ENCODE measurements at places on chromosomes 12 and 14.

- DNase-seq, result no peak
Observed at GRCh38 chr12:78970041-78970440, 105.5 kb downstream of the SYT1 start.

DNA sequence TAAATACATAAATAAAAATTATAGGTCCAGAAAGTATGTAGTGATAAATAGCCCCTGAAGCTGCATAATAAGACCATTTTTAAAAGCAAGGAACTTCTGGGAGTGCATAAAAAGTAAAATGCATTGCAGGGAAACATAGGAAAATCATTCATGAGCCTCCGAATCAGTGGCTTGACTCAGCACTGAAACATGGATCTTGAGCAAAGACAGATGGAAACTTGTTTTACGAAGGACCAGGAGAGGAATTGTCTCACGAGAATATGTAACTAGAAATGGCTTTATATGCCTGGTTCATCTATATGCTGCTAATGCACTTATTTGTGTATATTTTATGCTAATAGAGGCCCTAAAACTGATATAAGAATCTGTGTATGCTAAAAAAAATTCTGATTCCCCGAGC, 14.7 kb downstream of the TMEM30B start:
- DNase-seq, result no peak

DNA sequence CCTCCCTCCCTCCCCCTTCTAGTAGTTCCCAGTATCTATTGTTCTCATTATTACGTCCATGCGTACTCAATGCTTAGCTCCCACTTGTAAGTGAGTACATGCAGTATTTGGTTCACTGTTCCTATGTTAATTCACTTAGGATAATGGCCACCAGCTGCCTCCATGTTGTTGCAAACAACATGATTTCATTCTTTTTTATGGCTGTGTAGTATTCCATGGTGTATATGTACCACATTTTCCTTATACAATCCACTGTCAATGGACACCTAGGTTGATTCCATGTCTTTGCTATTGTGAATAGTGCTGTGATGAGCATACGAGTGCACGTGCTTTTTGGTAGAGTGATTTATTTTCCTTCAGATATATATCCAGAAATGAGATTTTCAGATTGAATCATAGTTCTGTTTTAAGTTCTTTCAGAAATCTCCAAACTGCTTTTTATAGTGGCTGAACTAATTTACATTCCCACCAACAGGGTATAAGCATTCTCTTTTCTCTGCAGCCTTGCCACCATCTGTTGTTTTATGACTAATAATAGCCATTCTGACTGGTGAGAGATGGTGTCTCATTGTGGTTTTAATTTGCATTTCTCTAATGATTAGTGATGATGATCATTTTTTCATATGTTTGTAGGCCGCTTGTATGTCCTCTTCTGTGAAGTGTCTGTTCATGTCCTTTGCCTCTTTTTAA, 17.9 kb upstream of the CLEC7A start:
- DNase-seq, result no peak

DNA sequence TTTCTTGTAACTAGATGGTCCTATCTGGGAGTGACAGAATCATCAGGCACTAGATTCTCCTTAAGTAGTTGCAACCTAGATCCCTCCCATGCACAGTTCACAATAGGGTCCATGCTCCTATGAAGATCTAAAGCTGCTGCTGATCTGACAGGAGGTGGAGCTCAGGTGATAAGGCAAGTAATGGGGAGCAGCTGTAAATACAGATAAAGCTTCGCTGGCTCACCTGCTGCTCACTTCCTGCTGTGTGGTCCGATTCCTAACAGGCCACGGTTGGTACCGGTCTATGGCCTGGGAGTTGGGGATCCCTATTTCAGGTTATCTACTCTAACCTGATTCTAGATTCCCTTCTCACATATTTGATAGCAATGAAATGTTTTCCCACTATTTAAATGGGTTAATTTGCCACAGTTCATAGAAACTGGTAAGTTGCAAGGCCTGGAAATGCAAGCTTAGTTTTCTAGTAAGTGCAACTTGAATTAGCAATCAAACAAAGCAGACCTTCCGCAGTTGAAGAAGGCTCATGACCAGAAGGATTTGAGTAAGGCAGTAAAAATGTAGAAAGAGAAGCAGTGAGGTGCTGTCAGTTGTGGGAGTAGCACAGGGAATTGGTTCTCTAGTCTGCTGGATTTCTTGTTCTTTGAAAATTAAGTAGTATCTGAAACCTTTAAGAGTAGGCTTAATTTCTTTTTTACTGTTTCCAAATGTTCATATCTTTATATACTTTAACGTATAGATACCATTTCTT, 332.3 kb downstream of the EGLN3 start:
- no peak for DNase-seq

GRCh38 chr14:20305265-20306078, at the start of gene TTC5:
TTC5 (minus strand) TSS chr14:20305951; CDS start chr14:20305937, 14 bp downstream.
- peak; percentile 94 for DNase-seq

- DNase-seq, result peak; percentile 11
Observed at GRCh38 chr12:64218597-64218996, 3.5 kb downstream of the KICS2 start.
